Uterus (tissue), 4 donors: ENCODE measurements at places on chromosomes 11 and 22. TPM values are rescaled to one million over a fixed set of nuclear protein-coding genes. Genes with fewer than 3 reads are reported as not detected.

TSPAN32 gene
- not detected for total RNA-seq

SEPTIN3 gene
- 1.4 TPM for total RNA-seq

GRM5 gene
- total RNA-seq = under 0.01 TPM

OTOG gene
- total RNA-seq = not detected

FGF3 gene
- not detected for total RNA-seq

STX3 gene
- total RNA-seq = 23.2 TPM

NTM gene
- 1.4 TPM for total RNA-seq

GLYATL2 gene
- total RNA-seq = not detected

CSF2RB gene
- 3.5 TPM for total RNA-seq

YPEL1 gene
- 2.3 TPM for total RNA-seq

GGTLC3 gene
- not detected for total RNA-seq

NEFH gene
- not detected for total RNA-seq

- DNase-seq = peak; percentile 91
Observed at GRCh38 chr11:1458340-1459218, 28.0 kb downstream of the MOB2 start.

- DNase-seq = no peak
Observed at GRCh38 chr11:104663190-104664140, 234.8 kb downstream of the CASP12 start.

DNA sequence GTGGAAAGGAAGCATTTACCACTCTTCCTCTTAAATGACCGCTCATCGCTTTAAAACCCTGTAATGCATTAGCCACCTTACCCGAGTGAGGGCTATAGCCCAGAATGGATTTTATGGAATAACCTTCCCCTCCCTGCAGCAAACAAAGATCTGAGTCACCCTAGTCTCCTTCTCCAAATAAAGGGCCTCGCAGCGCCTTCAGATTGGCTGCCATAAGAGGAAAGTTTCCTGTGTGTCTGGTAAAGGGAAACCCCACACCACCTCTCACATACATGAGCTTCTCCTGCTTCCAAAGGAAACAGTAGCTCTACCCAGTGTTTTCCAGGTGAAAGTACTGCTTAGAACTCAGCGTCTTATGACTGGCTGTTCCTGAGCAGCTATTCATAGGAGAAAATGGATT lies 47.8 kb downstream of the PPP2R1B start:
- DNase-seq = no peak

GRCh38 chr11:127109796-127110480 lies 109.4 kb upstream of the KIRREL3 start:
- DNase-seq = no peak

- DNase-seq = no peak
Observed at GRCh38 chr11:88167853-88168252, 7.4 kb downstream of the RAB38 start.

DNA sequence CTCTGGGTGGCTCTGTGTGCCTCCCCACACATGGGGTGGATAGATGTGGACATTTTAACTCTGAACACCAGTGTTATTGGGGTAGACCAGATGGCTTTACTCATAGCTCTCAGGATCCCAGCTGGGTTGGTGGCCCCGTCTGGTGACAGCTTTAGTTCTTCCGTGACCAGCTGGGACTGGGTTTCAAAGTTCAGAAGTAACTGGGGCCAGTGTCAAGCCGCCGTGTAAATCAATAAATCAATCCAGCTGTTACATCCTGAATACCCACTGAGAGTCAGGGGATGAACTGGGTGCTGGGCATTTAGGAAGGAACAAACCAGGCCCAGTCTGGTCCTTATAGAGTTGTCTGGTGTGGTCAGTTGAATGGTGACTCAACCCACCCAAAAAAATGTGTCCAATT lies 269.4 kb downstream of the CTTN start:
- no peak for DNase-seq

- no peak for DNase-seq
Observed at GRCh38 chr11:37533830-37534229, 935.8 kb upstream of the RAG2 start.

DNA sequence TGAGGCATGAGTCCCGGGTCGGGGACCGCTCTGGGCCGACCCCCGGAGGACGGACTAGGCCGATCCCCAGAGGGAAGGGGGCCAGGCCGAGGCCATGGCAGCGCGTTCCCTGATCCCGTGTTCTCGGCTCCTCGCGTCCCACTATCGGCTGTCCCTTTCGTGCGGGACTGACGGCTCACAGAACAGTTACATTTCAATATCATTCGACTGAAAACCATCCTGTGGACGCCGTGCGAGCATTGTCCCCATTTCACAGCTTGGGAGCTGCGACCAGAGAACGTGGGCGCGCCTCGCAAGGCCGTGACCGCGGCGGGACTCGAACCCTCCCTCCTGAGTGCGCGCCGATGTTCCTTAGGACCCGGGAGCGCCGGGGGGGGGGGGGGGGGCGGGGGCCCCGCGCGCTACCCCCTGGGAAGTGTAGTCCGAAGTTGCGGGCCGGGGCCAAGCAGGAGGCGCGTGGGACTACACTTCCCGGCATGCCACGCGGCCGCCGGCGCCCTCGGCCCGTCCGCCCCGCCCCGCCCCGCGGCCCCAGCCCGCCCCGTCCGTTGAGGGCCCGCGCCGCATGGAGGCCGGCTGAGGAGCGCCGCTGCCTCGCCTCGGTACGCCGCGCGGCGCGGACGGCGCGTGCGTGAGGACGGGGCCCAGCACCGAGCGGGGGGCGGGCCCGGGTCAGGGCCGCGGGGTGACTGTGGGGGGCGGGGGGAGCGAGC lies at the start of gene TRABD:
TRABD (plus strand) TSS at position 539 of the 713 bp plus-strand sequence. CDS start 7,148 bp downstream, outside the sequence.
- peak; percentile 88 for DNase-seq

DNA sequence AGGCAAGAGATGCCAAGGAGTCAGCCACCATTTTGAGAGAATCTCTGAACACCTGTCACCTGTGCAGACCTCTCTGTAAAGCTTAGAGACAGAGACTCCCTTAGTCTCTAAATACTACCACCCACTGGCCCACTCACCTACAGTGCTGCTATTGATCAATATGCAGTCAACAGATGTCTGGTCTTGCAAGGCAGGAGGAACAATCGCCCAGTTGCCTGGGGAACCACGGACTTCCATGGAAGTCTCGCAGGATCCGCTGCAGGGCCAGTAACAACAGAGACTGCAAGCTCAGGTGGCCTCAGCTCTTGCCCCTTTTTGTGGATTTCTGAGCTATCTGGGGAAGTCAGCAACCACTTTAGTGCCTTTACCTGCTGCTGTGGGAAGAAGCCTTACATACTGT lies 195.1 kb downstream of the OPCML start:
- no peak for DNase-seq

DNA sequence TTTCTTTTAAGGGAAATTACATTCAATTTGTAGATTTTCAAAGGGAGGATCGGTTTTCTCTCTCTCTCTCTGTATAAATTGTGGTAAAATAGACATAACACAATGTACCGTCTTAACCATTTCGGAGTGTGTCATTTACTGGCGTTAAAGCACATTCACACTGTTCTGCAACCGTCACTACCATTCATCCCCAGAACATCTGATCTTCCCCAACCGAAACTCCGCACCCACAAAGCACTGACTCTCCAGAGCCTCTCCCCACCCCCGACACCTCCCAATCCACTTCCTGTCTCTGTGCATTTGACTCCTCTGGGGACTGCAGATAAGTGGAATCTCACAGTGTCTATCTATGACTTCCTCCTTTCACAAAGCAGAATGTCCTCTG lies 15.9 kb upstream of the GRAMD4 start:
- DNase-seq = no peak

GRCh38 chr22:35150183-35151107 lies 84.5 kb downstream of the ISX start:
- DNase-seq = peak; percentile 36

DNA sequence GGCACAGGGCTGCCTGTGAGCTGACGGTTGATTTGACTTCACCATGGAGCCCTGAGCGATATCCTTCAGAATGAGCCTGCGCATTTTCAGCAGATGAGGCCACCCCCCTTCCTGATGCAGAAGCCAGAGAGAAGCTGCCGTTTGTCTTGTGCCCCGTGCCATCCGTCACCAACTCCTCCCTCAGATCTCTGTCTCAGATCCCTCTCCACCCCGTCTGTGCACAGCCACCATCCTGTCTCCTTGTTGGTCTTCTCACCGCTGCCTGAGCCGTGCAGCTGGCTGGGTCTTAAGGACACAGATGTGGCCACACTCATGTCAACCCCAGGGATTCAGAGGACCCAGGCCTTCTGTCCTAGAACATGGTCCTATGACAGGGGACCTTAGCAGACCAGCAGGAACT lies 293.9 kb downstream of the TBC1D22A start:
- DNase-seq = no peak

GRCh38 chr22:19802001-19802893 lies 41.7 kb downstream of the TBX1 start:
- DNase-seq = no peak

DNA sequence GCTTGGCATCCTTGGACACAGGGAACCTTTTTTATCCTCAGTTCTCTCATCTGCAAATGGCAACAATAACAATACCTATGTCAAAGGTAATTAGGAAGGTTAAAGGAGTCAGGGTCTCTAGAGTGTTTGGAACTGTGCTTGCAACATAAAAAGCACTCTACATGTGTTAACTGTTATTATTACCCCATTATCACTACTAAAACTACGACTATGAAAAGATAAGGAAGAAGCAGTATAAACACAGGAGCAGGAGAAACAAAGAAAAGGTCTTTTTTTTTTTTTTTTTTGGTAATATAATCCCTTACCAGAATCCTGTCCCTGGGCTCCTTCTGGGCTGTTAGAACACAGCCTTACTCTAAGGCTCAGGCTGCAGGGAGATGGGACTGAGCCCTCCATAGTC lies 348.2 kb downstream of the CADM1 start:
- DNase-seq = no peak

DNA sequence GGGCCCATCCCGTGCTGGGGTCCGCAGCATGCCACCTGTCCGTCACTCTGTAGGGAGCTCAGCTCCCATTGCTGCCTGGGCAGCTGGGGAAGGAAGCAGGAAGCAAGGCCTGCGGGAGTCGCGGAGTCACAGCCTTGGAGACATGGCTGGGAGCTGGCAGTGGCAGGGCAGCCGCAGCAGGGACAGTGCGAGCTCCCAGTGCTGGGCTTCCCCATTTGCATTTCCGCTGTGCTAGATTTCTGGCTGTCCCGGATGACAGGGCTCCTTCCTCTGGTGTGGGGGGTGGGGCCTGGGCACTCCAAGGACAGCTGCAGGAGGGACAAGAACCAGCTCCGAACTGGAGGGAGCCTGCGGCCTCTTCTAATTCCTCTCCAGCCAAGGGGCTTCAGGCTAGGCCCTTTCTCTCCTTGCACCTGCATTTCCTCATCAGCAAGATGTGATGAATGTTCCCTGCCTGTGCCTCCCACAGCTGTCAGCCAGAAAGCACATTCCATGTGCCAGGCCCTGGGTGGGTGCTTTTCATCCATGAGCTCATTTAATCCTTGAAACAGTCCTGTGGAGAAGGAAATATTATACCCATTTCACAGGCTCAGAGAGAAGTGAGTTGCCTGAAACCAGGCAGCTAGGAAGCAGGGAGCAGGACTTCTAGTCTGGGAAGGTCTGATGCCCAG lies 48.0 kb downstream of the MYO7A start:
- no peak for DNase-seq

DNA sequence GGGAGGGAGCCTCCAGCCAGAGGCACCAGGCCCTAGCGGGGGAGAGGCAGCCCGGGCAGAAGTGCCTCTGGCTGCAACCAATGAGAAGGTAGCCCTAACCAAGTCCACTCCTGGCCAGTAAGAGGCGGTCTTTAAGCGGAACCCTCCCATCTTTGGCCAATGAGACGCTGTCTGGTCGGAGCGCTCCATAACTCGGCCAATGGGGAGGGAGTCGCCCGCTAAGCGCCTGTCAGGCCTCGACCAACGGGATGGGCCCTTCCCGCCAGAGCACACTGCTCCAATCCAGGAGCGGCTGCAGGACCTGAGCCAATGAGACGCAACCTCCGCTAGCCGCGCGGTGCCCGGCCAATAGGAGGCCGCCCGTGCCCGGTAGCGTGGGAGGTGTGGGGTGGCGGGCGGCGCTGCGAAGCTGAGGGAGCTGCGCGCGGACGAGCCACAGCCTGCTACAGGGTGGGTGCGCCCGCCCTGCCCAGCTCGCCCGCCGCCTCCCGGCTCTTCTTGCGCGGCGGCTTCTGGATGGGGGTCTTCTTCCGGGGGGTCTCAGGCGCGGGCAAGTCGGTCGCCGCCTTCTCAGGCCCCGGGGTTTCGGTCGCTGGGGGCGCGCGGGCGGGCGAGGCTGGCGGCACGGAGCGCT lies 12.6 kb downstream of the SCARF2 start:
- peak; percentile 53 for DNase-seq

DNA sequence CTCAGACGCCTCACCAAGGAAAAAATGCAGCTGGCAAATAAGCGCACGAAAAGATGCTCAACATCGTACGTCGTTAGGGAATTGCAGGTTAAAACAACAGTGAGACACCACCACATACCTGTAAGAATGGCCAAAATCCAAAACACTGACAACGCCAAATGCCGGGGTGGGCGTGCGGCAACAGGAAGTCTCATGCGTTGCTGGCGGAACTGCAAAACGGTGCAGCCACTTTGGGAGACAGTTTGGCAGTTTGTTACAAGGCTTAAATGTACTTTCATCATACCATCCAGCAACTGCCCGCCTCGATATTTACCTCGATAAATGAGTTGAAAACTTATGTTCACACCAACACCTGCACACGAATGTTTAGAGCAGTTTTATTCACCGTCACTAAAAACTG lies 7.5 kb upstream of the CTSD start:
- no peak for DNase-seq

DNA sequence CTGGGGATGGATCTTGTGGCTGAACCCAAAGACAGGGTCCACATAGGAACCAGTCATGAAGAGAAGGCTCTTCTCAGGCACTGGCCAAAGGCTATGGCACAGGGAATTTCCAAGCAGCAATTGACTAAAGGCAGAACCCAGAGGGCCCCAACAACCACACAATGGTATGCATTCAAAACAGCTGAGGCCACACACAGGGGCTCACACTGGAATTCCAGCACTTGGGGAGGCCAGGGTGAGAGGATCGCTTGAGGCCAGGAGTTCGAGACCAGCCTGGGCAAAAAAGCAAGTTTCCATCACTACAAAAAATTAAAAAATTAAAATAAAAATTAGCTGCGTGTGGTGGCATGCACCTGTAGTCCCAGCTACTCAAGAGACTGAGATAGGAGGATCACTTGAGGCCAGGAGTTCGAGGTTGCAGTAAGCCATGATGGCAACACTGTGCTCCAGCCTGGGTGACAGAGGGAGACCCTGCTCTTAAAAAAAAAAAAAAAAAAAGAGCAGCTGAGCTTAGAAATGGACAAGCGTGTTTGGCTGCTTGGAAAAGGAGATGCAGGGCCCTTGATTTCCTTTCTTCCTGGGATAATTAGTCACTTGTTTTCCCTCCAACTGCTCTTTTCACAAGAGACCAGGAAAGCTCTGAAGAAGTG lies 44.6 kb downstream of the MYH9 start:
- DNase-seq = no peak

DNA sequence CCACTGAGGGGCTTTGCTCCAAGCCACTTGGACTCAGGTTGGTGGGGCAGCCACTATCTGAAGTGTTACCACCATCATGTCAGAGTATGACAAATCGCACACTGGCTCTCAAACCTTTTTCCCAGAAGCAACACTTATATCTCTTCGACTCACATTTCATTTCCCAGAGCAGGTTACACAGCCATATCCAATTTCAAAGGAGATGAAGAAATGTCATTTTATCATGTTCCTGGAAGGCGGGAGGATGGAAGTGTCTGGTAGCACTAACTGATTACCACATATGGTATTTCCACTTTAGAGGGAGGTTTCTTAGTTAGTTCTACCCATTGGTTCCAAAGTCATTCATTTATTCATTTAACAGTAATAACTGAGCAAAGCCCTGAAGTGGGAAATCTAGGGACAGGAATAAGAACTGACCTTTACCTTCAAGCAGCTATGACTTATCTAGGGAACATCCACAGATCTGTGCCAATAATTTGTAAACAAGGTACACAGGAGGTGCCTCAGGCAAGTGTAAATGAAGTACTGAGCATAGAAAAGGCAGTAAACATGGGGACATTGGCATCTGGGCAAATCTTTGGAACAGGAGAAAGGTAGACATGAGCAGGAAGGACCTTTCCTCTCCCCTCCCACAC lies 54.9 kb upstream of the LRRC55 start:
- DNase-seq = no peak
